ENCODE measurements at places on chromosomes 7 and 10. TPM values are rescaled to one million over a fixed set of nuclear protein-coding genes. Genes with fewer than 3 reads are reported as not detected.

DNA sequence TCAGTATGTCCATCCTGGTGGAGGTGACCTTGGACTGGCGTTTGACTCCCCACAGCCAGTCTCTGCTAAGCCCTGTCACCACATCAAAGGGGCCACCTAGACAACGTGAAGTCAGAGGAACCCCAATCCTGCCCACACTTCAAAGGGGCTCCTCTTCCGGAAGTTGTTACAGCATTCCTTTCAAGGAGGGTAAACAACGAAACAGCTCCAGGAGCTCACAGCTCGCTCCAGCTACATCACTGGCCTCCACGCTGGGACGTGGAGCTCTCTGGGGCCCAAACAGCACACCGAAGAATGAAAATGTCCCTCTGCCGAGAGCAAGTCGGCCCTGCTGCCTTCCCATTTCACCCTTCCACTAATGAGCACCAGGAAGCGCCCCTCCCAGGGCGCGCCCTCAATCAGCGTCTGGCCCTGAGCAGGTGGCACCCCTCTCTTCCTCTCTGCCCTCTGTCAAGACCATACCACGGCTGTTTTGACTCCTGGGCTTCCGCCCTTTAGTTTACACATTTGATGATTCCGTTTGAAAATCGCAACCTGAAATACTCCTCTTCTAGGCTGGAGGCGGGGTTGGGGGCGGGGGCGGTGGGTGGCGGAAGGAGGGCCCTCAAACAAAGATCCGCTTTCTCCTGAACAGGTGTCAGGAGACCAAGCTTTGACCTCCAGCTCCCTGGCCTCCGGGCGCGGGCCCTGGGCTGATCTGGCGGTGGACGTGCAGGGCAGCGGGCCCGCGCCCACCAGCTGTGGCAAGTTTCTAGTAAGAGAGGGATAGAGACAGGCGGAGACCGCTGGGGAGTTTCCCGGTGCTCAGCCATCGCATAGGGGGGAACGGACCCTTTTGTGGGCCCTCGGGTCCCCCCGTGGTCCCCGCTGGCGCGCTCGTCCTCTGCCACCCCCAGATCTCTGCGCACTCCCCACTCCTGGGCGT is 53.1 kb upstream of the KDM7A start:
- no peak overlapping the region for H3K27ac ChIP-seq
- H3K27me3 ChIP-seq: no peaks in the 10 kb centered on the region

GRCh38 chr7:156496363-156496769 is 144.2 kb upstream of the RNF32 start:
- DNase-seq: no peak
- H3K27me3 ChIP-seq: no peaks in the 10 kb centered on the region
- no peaks in the 10 kb centered on the region for H3K36me3 ChIP-seq
- no peak overlapping the region for H3K4me3 ChIP-seq
- no peaks in the 10 kb centered on the region for H3K4me1 ChIP-seq

GRCh38 chr7:351256-351655 is 61.3 kb downstream of the FOXL3 start:
- no peaks in the 10 kb centered on the region for H3K36me3 ChIP-seq
- no peak overlapping the region for H3K27ac ChIP-seq
- H3K4me3 ChIP-seq: no peak overlapping the region
- no peak for DNase-seq
- no peaks in the 10 kb centered on the region for H3K27me3 ChIP-seq

DNA sequence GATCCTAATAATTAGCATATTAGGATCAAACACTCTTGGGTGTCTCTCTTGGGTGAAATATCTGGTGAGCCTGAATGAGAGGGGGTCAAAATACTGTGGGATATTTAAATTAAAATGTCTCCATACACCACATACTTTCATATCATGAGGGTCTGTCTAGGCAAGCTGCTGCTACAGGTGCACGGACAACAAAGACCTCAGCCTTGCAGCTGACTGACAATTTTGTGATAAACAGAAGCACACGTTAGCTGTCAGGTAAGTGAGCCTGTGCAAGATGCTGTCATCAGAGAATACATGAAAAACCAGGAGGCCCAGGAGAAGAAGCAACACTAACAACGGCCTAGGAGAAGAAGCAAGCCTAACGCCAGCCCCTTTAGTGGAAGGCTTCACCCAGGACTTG is 247.5 kb downstream of the ADARB2 start:
- no peaks in the 10 kb centered on the region for H3K4me1 ChIP-seq
- H3K27me3 ChIP-seq: no peaks in the 10 kb centered on the region
- no peaks in the 10 kb centered on the region for H3K36me3 ChIP-seq
- H3K4me3 ChIP-seq: no peak overlapping the region

The PSPH gene
- total RNA-seq: 12.9 TPM

The RABGEF1 gene
- 25.0 TPM for total RNA-seq

The IRF5 gene
- total RNA-seq: 2.4 TPM
